ENCODE measurements at places on chromosomes 12 and 14.

DNA sequence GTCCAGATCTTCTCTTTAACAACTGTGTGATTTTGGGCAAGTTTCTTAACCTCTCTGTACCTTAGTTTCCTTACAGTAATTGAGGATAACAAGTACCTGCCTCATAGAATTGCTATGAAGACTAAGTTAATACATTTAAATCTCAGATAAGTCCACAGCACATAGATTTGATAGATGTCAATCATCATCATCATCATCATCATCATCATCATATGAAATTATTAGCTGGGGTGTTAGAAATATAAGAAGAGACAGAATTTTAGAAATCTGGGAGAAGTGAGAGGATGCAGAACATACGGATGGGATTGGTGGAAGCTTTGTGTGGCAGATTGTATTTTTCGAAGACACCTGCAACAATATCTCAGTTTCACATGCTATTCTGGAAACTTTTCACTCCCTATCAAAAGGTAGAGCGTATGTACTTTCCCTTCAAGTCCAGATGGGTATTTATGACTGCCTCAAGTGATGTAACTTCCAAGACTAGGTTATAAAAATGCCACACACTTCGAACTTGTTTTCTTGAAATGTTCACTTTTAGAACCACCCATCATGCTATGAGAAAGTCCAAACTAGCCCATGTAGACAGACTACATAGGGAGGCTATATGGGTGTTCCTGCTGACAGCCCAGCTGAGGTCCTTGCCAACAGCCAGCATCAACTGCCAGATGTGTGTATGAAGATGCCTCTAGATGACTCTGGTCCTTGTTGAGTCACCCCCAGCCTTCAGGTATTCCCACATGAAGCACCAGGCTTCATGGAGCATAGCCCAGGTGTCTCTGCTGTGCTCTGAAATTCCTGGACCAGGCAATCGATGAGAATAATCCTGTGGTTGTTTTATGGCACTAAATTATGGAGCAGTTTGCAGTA is 20.7 kb upstream of the SDR39U1 start:
- DNase-seq = no peak

DNA sequence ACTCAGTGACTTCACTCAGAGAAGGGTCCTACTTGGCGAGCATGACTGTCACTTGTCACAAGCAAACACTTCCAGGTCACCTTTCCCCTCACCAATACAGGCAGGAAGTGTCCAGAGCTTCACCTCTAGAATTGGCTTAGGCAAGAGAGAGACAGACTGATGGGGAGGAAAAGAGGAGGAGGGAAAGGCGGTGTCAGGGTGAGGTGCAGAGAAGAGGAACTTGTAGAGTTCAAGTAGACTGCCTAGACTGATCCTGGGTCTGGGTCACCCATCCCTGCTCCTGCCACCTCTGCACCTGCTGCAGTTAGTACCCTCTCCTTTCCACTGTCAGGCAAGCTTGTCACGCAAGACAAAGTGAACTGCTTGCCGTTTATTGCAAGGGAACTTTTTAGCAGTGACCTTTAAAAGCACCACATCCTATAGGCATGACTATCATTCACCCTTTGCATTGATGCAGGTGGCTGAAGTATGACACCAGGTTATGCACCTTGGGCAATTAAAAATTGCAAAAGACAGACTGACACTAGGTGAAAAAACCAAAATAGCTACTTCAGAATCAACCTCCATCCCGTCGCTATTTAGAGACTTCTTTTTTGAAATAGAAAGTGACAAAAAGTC is 292.4 kb downstream of the SYT1 start:
- no peak for DNase-seq

- no peak for DNase-seq
These were observed 227.9 kb downstream of the TMEM132D start for GRCh38 chr12:129675947-129676346.

DNA sequence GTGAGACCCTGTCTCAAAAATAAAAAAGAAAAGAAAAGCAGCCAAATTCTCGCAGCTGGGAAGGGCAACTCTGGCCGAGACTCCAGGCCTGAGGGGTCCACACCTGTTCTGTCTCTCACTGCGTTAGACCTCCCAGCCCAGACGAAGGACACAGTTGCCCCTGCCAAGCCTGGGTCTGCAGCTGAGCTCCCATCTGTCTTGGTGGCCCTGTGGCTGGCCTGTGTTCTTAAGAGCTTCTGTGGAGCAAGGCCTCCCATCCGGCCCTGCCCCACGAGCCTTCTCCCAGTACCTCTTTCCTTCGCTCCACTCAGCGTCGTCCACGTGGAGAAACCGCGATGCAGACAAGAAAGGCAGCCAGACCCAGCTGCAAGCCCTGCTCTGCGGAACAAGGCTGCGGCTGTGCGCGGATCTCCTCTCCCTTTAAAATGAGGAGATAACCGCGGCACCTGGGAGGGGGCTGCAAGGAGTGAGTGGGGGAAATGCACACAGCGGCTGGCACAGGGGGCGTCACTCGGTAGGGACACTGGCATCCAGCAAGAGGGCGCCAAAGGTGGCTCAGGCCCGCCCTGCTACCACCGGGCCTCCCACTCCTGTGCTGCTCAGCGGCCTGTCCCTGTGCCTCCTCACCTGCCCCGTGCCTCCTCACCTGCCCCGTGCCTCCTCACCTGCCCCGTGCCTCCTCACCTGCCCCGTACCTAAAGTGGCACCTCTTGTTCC is 42.4 kb downstream of the LRRC74A start:
- DNase-seq = no peak

All from stimulated activated CD8-positive, alpha-beta memory T cell treated with anti-CD3 and anti-CD28 coated beads, Interleukin-12 subunit alpha, Interleukin-12 subunit beta, amount 100 ng/mL, for 4 hours (primary cell).